ENCODE measurements at places on chromosomes 6 and 20.

DNA sequence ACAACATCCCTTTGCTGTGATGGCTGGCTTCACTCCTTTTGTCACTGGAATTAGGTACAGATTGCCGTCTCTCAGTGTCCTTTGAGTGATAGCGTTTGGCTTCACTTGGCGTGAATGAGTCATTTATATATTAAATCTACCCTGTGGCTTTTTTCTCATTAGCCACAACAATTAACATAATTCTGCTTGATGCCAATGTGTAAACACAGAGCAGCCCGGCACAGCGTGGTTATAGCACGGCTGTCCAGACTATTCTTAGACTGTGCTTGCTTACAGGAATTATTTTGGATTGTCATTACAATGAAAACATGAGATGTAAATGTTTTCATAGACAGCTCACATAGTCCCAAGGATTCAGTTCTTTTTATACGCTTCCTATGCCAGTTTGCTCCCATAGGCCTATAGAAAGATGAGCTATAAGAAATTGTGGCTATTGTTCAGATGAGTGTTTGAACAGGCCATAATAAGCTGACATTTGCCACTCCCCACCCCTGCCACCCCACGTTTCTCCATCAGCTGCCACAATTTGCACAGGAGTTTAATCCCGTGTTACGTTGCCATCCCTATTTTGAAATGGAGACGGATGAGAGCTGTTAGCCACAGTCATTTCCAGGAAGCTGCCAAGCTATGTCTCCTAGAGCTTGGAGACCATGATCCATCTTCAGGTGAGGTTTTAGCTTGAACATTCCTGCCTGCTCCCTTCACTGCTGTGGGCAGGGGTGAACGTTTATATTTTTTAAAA is 65.9 kb downstream of the PPP1R14C start:
- DNase-seq, result no peak

DNA sequence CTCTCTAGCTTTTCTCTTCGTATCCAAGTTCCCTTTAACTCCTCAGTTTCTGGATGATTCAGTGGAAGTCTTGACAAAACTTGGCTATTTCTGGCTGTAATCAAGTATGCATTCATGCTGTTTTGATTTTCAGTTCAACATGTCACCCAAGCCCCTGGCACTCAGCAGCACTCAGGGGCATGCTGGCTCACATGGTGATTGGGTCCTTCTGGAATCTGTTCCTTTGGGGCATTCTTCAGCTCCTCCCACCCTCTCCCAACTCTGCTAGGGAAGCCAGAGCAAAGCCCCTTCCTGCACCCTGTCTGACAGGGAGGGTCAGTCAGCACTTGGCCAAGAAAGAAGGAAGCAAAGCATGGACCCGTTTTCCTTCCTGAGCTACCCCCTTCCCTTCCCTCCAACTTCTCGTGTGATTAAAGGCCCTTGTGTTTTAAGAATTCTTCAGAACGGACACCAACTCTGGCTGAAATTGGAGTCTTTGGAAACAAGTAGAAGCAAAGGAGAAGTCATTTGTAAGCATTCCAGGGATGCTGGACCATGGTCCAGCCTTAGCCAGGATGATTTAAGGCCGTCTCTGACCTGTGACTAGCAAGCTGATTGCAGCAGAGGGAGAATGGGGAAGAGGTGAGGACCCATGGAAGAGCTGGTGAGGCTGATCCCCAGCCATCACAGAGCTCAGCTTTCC is 7.1 kb downstream of the PLEKHG1 start:
- DNase-seq, result no peak

GRCh38 chr6:95576998-95577303 is 384 bp upstream of the MANEA start:
- no peak for DNase-seq

- no peak for DNase-seq
These were observed 32.1 kb downstream of the COL20A1 start for GRCh38 chr20:63325021-63325471.

DNA sequence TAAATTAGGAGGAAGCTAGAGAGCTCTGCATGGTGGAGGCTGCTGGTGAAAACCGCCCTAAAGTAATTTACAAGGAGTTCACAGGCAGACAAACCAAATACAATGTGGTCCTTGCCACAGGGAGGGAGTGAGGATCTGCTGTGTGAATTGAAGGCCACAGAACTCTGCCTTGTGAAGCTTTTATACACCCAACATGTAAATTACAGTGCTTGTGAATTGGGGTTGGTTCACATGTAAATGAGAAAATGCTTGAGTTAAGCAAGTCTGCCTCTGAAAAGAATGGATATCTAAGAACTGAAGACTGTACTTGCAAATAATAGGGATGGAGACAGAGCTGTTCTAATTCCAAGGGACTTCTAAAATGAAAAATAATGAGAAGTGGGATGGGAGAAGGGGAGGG is 194.2 kb downstream of the SLC35F1 start:
- no peak for DNase-seq

DNA sequence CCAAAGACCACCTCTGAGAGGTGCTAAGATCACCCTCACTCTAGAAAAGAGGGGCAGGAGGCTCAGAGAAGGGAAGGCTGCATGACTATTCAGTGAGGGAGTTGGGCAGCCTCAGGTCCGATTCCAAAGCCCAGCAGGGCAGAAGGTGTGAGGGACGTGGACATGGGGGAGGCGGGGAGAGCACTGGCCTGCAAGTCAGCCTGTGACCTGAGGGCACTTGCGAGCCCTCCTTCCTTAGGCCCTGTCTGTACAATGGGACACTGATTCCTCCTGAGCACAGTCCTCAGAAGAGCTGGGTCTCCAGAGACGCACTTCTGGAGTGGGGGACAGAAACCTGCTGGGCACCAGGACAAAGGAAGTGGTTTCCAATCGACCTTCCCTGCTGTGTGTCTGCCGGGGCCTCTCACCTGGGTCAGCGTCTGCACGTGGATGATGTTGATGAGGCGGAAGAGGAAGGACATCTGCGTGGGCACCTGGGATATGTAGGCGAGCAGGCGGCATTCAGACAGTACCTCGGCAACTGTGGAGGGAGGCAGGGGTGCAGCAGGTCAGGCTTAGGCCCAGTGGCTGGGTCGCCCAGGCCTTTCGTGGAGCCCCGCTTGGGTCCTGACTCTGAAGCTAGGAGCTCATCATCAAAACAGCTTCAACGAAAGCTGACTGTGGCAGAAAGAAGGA is 48.5 kb downstream of the MYH7B start:
- DNase-seq, result no peak

DNA sequence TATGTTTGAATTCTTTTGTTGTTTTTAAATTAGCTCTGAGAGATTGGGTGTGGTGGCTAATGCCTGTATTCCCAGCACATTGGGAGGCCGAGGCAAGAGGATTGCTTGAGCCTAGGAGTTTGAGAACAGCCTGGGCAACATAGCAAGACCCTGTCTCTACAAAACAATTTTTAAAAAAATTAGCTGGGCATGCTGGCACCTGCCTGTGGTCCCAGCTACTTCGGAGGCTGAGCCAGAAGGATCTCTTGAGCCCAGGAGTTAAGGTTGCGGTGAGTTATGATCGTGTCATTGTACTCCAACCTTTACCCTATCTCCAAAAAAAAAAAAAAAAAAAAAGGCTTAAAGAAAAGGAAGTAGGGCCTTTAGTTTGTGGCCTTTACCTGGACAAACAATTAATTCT is 22.9 kb downstream of the DHX35 start:
- DNase-seq, result no peak

GRCh38 chr6:131132360-131132759 is 2.9 kb upstream of the AKAP7 start:
- DNase-seq, result no peak

- DNase-seq, result no peak
These were observed 1235.4 kb upstream of the GJE1 start for GRCh38 chr6:140897349-140897748.

DNA sequence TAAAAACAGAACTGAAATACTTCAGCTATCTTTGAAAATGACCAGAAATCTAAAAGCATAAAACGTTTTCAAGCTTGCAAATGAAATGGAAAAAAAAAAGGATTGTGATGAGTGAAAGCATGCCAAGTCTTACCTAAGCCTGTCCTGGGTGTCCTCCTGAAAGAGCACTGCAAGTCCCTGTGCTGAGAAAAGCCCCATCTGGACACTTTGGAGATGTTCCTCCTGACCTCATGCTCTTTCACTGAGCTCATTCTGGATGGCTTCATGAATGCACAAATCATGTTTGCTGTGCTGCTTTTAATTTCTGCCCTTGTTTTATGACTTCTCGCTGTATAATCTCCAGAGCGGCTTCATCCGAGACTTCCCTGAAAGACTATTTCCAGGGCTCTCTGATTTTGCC is 136.0 kb downstream of the SOD2 start:
- DNase-seq, result no peak

DNA sequence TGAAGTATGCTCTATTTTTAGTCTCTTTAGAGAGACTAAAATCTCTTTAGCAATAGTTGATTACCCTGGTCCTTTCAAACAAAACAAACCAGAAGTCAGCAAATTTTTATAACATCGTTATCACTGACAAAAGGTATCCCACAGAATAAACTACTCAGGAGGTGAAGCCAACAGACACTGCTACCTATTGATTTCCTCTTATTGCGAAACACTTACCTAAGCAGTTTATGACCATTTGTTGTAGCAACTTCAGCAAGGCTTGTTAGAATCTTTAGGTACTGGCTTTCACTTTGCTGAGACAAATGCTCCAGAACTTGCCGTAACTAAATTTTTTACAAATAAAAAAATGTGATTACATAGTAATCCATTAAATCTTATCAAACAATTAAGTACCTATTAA is 64.4 kb downstream of the HACE1 start:
- no peak for DNase-seq

- no peak for DNase-seq
These were observed 88.1 kb downstream of the HDGFL1 start for GRCh38 chr6:22657352-22657980.

GRCh38 chr20:63121246-63121645 is 94.7 kb downstream of the YTHDF1 start:
- no peak for DNase-seq

DNA sequence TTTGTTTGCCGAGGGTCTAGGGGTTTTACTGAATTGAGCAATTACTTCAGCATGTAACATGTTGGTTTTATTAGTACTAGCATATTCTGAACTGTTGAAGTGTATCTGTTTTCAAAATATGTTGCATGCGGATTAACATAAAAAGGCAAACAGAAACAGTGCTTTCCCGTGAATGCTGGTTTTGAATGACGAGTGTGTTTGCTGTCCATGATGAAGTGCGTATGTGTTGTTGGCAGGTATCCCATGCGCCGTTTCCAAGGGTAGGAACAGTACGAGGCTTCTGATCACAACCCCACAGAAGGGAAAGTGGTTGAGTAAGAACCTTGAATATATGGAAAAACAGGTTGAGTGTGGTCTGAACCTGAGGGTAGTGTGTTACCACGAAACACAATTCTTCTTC is 232.9 kb downstream of the SAMD5 start:
- no peak for DNase-seq
